ENCODE measurements at places on chromosomes 16 and 17.
A peak's percentile ranks its signal among the peaks of the same experiment; 100 is the strongest.

DNA sequence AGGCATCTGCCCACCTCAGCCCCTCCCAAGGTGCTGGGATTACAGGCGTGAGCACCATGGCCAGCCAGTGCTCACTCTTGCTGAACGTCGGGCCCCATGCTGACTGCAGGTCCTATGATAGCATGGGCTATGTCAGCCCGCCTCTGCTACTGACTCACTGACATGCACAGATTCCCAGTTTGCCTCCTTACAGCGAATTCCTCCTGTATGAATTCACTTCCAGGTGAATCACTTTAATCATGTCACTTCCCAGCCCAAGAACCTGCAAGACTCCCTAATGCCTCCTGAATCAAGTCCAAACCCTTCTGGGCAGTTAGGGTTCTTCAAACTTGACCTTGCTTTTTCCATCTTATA lies 16.1 kb upstream of the UBTF start:
- DNase-seq, result no peak

- DNase-seq, result no peak
Observed at GRCh38 chr16:1107141-1107540, 11.1 kb upstream of the C1QTNF8 start.

GRCh38 chr17:74274709-74275340 lies 791 bp downstream of the DNAI2 start:
- no peak for DNase-seq

DNA sequence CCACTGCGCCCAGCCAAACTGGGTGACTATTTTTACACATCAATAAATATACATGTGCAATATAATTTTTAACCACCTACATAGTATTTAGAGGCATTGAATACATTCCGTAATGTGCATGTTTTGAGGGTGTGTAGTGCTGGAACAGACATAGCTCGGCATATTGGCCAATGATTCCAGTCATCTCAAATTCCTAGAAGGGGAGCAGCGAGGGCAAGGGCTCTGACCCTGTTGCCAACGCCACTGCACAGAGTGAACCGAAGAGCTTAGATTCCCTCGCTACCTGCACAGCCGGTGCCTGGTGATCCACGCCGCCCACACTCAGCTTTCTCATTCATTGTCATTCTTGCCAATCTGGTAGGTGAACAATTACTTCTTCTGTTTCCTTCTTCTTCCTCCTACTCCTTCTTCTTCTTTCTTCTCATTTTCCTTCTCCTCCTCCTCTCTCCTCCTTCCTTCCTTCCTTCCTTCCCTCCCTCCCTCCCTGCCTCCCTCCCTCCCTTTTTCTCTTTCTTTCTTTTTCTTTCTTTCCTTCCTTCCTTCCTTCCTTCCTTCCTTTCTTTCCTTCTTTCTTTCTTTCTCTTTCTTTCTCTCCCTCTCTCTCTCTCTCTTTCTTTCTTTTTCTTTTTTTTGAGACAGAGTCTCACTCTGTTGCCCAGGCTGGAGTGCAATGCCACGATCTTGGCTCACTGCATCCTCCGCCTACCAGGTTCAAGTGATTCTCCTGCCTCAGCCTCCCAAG lies 26.3 kb upstream of the ATP2A3 start:
- no peak for DNase-seq

DNA sequence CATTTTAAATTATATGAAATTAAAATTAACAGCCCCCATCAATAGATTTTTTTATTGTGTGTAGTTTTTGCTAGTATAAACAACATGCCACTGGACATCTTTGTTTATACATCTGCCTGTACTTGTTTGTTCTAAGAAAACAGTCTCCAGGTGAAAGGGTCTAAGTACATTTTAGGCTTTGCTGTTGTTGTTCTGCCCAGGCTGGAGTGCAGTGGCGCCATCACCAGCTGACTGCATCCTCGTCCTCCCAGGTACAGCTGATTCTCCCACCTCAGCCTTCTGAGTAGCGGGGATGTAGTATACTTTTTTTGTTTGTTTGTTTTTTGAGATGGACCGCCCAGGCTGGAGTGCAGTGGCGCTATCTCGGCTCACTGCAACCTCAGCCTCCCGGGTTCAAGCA lies 25.5 kb downstream of the C17orf58 start:
- DNase-seq, result no peak

- DNase-seq, result no peak
Observed at GRCh38 chr16:11386791-11387546, 41.7 kb downstream of the RMI2 start.

DNA sequence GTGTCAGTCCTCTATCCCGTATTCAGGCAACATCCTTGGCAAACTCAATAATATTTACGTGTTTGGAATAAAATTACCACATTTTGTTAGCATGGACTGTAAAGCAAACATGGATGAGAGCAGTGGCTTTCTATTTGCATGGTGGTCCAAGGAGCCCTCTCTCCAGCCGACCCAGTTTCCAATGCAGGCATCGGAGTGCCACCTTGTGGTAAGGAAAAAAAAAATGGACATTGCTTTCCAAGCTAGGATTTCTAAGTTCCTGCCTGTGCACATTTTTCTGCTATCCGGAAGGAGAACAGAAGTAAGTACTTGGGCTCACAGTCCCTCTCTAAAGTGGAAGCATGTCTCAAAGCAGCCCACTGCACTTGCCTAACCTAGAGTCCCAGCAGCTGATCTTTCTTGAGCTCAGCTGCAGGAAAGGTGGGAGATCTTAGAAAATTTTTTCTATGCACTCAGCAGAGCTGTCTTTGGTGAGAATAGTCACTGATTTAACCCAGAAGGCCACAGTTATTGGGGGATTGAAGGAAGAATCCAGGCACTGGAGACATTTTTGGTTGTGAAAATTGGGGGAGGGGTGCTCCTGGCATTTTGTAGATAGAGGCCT lies 46.0 kb upstream of the ERCC4 start:
- DNase-seq, result peak; percentile 7

- no peak for DNase-seq
Observed at GRCh38 chr17:46720408-46720807, 98.1 kb downstream of the WNT3 start.

DNA sequence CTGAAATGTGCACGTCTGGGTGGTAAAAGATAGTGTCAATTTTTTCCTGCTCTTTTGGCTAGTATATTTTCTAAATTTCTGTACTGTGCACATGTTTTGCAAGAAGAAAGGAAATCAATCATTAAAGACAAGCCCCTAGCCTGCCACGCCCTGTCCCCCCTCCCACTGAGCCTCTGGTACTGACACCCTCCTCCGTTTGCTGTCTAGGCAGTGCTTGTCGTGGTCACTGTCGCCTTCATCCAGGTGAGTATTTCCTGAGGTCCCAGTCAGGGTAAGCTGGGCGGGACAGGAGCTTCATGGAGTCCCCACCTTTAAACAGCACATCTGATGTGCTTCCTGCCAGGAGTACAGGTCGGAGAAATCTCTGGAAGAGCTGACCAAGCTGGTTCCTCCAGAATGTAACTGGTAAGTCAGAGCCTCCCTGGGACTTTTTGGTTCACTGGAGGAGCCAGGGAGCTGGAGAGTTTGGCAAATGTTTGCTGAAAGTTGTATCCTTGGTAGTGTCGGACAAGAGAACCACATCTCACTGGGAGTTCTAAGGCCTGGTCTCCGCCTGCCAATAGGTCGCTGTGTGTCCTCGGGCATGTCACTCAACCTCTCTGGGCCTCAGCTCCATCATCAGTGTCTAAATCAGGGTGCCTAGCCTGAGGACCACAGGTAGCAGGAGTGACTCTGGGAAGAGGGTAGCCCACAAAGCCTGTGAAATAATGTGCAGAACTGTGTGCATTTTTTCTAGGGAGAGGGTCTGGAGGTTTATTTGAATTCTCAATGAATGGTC lies 42.2 kb downstream of the ATP2C2 start:
- no peak for DNase-seq

GRCh38 chr16:78574571-78574970 lies 475.1 kb downstream of the WWOX start:
- DNase-seq, result no peak

DNA sequence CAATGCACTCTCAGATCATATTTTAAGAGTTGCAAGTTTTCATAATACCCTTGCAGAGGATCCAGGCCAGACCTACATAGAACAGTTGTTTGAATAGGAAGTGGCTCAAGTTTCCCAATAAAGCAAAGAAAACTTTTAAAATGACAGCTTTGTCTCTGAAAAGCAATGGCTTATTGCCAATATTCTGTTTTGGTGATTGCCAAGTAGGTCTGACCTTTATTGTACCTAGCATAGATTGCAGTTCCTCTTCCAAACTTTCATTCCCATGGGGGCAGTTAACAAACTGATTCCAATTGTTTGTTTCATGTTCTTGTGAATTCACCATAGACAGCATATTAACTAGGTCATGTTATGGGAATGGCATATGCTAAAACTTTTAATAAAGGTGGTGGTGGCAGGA lies 664.6 kb upstream of the CA10 start:
- no peak for DNase-seq

DNA sequence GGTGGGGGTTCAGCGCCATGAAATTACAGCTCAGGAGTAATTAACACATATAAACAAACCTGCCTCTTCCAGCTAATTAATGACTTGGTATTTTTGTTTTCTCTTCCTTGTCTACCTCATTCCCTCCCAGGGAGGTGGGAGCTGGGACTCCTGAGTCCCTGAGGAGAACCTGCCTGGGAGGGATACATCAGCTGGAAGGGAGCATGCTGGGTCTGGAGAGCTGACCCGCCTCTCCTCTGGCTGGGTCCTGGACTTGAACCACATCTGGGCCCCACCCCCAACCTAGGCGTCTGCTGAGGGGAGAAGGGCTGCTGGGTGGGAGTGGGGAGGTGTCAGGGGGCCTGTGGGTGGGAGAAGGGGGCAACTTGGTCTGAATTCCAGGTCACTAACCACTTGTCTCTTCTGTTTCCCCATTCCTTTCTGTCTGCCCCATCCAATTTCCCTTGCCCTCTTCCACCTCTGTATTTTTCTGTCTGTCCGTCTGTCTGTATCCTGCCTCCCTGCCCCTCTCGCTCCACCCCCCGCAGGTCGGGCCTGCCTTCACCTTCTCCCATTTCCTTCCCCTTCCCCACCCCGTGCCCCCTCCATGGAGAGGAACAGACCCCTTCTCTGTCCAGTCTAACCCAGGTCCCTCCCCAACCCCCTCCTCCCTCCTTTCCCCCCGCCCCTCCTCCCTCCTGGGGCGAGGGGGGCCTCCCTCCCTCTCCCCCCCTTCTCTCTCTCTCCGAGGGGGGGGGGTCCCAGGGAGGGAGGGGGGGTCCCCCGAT lies at the start of gene NLGN2:
TSS of gene NLGN2 (plus strand) at position 361 of the 767 bp plus-strand sequence. CDS start 411 bp downstream, outside the sequence.
- no peak for DNase-seq

- no peak for DNase-seq
Observed at GRCh38 chr17:5703736-5704135, 119.4 kb upstream of the NLRP1 start.

GRCh38 chr16:30619638-30620037 lies 9.4 kb upstream of the ZNF689 start:
- DNase-seq, result no peak

DNA sequence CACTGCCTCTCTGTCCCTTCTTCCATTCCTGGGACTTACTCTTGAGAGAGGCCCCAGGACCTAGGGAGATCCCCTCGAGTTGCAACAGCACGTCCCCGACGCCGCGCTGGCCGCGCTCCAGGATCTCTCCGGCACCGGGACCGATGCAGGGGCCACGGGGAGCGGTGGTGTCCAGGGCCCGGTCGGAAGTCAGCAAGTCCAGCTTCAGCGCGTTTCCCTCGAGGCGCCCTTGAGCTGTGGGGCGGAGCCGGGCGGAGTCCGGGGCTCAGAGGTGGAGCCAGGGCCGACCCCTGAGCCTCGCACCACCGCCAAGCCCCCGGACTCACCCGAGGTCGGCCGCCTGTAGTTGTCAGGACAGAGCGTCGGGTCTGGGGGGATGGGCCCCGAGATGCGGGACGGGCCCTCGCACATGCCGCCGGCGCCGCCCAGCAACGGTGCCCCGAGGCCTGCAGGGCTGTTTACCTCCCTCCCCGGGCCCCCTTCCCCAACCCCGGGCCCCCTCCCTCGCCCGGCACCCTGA lies 458 bp downstream of the ENKD1 start:
- no peak for DNase-seq

DNA sequence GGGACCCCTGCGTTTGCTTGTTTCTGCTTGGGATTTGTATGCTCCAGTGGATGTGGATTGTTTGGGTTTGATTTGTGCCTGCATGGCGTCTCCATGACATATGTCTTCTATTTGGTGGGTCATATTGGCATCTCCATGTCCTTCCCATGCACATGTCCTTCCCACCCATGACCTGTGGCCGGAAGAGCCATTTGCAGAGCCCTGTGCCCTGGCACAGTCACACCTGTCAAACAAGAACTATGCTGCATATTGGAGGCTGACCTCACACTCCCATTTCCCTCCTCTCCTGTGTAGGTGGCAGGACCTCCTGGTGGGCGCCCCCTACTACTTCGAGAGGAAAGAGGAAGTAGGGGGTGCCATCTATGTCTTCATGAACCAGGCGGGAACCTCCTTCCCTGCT lies 15.8 kb downstream of the ITGA3 start:
- DNase-seq, result no peak

DNA sequence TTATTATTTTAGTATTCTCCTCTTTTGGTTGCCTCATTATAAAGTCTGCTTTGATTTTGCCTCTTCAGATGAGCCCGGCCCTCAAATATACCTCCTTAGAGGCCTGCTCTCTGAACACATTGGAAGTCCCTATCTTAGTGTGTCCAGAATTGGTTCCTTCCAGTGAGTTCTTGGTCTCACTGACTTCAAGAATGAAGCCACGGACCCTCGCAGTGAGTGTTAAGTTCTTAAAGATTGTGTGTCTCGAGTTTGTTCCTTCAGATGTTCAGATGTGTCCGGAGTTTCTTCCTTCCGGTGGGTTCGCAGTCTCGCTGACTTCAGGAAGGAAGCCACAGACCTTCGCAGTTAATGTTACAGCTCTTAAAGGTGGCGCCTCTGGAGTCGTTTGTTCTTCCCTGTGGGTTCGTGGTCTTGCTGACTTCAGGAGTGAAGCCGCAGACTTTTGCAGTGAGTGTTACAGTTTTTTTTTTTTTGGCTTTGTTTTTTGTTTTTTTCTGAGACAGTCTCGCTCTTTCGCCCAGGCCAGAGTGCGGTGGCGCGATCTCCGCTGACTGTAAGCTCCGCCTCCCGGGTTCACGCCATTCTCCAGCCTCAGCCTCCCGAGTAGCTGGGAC lies 45.8 kb upstream of the NOS2 start:
- no peak for DNase-seq

DNA sequence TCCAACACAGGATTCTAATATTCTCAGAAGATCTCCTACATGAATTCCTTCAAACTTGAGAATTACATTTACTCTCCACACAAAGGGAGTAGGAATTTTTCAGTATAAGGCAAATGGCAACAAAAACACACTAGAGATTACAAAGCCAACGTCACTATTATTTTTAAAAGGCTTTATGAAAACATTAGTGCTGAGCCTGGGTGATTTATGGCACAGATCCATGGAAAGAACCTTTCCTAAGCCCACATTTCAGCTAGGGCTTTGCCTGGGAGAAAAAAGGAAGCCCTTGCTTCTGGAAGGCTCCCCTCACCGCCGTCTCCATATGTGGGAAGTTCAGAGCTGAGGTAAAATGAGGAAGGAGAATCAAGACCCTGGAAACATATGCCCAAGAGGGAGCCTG lies 499.4 kb upstream of the HSBP1 start:
- no peak for DNase-seq

GRCh38 chr16:65662256-65662655 lies 540.4 kb upstream of the CDH11 start:
- no peak for DNase-seq

- DNase-seq, result no peak
Observed at GRCh38 chr16:590188-590814, 435 bp downstream of the RAB40C start.

Data from NCI-H2107 (cell line).